ENCODE measurements at places on chromosomes 5 and 9.

DNA sequence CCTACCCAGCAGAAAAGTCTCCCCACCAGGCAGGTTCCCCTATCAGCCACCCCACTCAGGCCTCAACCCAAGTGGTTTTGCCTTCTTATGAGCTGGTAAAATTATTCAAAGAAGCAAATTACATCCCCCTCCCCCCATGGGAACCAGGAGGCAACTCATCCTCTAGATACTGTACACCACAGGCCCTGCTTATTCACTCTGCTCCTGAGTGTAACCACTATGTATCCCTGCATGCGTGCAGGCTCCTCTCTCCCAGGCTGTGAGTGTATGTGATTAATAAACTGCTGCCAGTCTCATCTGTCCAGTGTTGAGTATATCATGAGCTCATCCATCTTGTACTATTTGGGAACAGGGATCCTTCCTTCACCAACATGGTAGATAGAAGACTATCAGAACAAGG is 8.6 kb downstream of the KCTD16 start:
- no peak for DNase-seq

DNA sequence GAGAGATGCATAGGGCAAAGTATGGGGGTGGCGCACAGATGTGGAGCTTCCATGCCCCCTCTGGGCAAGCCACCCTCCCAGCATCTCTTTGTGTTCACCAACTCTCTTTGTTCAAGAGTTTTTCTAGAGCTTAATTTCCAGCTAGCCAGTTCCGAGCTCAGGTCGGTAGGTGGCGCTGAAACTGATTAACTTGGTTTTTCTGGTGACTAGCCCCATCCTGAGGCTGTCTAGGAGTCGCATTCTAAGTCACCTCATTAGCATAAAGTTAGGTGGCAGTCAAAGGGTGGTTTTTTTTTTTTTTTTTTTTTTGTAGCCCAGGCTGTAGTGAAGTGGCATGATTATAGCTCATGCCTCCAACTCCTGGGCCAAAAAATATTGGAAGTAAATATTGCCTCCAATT is 476.4 kb downstream of the KDM4C start:
- DNase-seq = no peak

DNA sequence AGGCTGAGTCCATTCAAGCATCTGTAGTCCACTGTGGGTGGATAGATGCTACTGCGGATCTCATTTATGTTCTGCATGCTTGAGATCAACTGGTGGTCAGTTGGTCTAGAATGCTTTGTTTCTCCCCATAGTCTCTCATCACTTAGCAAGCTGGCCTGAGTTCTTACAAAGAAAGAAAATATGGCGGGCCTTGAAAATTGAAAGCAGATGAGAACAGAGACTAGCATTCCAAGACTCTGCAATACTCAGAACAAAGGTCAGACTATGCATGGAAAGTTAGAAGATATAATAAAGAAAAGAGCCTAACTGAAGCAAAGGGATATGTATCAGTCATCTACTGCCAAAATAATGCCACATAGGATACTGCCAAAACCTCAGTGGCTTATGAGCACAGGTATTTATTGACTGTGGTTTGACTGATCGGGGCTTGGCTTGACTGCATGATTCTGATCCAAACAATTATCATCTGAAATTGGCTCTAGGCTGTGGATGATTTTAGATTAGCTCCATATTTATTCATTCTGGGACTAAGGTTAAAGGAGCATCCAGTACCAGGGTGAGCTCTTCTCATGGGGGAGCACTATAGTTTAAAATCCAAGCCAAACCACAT is 258.9 kb downstream of the TAF11L14 start:
- DNase-seq = no peak

GRCh38 chr5:56482363-56482762 is 249.2 kb upstream of the ANKRD55 start:
- DNase-seq = no peak

DNA sequence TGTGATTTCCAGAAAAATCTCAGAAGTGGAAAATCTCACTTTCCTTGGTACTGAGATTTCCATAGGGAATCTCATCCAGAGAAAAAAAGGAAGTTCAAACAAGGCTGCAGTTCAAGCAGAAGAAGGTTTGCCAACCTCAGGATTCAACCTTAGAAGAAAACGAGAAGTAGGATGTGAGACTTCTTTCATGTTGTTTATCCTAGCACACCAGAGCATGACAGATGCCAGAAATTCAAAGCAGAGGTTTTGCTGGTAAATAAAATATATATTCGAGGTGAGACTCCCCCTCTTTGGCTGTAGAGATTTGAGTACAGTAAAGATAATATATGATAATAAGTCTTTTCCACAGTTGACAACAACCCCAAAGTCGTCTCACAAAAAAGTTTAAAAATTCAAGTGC is 116.9 kb upstream of the SMC2 start:
- DNase-seq = no peak

GRCh38 chr5:170861667-170861916 is 226 bp upstream of the RANBP17 start:
- DNase-seq = no peak

GRCh38 chr5:40572937-40573336 is 106.8 kb upstream of the PTGER4 start:
- DNase-seq = no peak

GRCh38 chr9:108860764-108861163 is 1.3 kb upstream of the ACTL7A start:
- DNase-seq = no peak

Data from GDM1 (cell line).